Mammary epithelial cell (primary cell): ENCODE measurements at places on chromosomes 1 and 21. TPM values are rescaled to one million over a fixed set of nuclear protein-coding genes. Genes with fewer than 3 reads are reported as not detected.
A peak's percentile ranks its signal among the peaks of the same experiment; 100 is the strongest.

GRCh38 chr1:160993544-160994193 is 27.3 kb downstream of the F11R start:
- DNase-seq, result peak; percentile 59

DNA sequence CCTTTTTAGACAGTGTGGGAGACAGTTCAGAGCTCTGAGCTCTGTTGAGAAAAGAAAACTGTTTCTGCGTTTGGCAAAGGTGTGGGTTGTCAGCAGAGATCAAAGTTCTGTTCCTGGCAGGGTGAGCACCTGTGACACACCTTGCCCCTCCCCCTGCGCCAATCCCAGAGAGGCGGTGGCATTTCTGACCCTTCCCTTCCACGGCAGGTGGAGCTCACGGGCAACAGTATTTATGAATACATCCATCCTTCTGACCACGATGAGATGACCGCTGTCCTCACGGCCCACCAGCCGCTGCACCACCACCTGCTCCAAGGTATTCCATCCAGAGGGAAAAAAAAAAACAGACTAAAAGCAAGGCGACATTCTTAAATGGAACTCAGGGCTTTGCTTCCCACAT is 20.7 kb downstream of the SIM2 start:
- no peak for DNase-seq

GRCh38 chr1:218494449-218494852 is 149.3 kb downstream of the TGFB2 start:
- no peak for DNase-seq

- no peak for DNase-seq
Observed at GRCh38 chr21:16865632-16866031, 647.2 kb upstream of the CXADR start.

DNA sequence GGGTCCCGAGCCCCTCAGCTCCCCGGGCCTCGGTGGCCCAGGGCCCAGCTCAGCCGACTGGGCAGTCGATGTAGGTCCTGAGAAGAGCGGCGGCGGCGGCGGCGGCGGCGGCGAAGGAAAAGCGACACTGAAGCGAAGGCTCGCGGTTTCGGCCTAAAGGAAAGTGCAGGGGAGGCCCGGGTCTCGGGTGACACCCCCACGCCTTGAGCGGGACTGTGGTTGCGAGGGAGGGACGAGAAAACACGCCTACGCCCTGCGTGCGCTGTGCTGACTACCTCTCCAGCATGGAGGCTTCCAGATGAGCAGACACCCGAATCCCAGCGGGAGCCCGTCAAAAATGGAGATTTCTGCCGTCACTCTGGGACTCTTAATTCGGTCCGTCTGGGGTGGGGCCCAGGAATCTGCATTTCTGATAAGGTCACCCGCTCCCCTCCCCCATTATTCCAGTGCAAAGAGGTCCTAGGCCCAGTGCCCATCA is 31.2 kb downstream of the DNTTIP2 start:
- peak; percentile 71 for DNase-seq

Gene KCNN3
- not detected for total RNA-seq

Gene CLCA4
- total RNA-seq, result 0.11 and 0.24 TPM in 2 replicates
